ENCODE measurements at places on chromosomes 3 and 15.

DNA sequence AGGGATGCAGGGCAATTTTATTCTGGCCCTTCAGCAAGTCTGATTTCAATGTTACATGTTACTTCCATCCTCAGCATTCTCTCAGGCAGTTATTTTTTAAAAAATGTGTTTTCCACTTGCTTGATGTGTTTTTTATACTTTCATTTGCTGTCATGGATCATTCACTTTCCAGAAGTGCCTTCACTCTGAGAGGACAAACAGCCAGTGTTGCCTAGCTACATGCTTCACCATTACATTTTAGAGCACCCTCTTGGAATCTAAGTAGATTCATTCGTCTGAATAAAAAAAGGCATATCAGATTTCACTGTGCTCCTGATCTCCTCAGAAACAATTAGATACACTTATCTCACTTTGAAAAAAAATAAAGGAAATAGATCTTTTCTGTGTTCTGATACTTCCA lies 93.6 kb upstream of the POU1F1 start:
- DNase-seq, result no peak

DNA sequence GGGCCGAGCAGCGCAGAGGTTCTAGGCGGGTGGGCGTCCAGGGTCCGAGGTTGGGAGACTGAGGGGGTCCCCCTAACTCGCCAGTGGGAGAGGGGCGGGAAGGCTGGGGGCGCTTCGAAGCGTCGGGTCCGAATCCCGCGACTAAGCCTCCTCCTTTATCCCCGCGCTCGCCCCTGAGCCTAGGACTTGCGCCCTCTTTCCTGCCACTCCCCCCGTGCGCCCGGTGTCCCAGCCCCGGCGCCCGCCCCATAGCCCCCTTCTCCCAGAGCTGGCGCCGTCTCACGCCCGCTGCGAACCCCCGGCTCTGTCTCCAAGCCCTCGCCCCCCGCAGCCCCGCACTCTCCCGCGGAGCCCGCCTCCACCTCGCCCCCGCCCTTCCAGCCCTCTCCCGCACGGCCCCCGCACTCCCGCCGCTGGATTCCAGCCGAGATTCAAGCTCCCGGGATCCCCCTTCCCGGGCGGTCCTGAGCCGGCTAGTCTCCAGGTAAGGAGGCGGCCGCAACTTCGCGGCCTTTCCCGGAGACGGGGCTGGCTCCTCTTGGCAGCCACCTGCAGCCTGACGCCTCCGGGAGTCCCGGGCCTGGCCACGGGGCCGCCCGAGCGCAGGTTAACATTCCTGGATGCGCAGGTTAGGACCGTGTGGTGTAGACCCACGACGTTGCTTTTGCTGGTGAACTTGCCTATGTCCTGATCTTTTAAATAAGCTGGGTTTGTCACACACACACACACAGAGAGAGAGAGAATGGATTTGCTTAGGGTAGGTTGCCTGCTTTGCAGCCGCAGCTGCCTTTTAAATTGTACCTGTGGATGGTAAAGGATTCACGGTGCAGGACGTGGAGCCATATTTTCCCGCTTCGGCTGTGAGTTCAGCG lies 563 bp downstream of the PXYLP1 start:
- DNase-seq, result peak; percentile 79

GRCh38 chr15:82312586-82313349 lies 36.5 kb downstream of the GOLGA6L10 start:
- DNase-seq, result no peak

DNA sequence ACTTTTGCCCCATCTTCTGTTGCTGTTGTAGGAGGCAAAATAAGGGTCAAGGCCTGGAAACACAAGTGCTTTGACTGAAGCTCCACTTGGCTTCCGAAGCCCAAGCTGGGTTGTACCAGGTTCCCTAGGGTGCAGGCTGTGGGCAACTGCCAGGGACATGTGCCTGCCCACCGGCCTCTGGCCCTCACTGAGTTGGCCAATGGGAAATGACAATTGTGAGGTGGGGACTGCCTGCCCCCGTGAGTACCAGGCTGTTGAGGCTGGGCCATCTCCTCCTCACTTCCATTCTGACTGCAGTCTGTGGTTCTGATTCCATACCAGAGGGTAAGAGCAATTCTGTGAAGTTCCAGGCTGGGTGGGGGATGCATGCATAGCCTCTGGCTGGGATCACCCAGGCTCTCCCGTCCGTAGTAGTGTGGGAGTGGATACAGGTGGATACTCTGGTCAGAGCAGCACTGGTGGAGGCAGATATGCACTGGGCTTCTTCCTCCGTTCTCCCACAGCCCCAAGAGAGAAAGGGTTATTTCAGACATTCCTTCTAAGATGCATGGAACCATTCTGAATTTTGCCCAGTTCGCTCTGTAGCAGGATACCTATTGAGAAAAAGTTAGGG lies at the start of gene ADIPOQ:
Gene ADIPOQ (plus strand): TSS at position 285 of the 613 bp plus-strand sequence. CDS start 10,349 bp downstream, outside the sequence.
- DNase-seq, result no peak

- no peak for DNase-seq
These were observed 848.6 kb downstream of the ROBO1 start for GRCh38 chr3:78919021-78919755.

DNA sequence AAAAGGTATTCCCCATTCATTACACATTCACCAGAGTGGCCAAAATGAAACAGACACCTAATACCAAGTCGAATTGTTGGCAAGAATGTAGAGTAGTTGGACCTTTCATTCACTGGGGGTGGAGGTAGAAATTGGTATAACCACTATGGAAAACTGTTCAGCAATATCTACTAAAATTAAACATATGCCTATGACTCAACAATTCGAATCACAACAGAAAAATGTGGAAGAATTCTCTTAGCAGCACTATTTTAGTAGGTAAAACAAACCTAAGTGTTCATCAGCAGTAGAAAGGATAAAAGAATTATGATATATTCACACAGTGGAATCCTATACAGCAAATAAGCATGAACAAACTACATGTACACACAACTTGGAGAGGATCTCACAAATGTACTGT lies 30.6 kb downstream of the POLG start:
- no peak for DNase-seq

DNA sequence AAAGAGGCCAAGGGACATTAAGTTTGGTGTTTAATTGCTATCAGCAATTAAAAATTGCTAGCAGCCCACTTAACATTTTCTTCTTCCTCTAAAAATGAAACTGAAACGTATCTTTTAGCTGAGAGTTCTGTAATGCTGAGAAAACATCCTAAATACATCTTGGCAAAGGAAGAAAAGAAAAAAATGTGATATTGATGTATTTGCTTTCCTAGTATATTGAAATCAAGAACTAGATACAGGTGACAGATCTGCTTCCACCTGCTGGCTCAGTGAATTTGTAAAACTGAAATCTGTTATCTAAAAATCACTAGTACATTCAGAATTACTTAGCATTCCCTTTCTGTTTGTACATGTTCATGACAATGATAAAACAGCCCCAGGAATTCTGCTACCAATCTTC lies 283.2 kb downstream of the ZBTB20 start:
- no peak for DNase-seq

DNA sequence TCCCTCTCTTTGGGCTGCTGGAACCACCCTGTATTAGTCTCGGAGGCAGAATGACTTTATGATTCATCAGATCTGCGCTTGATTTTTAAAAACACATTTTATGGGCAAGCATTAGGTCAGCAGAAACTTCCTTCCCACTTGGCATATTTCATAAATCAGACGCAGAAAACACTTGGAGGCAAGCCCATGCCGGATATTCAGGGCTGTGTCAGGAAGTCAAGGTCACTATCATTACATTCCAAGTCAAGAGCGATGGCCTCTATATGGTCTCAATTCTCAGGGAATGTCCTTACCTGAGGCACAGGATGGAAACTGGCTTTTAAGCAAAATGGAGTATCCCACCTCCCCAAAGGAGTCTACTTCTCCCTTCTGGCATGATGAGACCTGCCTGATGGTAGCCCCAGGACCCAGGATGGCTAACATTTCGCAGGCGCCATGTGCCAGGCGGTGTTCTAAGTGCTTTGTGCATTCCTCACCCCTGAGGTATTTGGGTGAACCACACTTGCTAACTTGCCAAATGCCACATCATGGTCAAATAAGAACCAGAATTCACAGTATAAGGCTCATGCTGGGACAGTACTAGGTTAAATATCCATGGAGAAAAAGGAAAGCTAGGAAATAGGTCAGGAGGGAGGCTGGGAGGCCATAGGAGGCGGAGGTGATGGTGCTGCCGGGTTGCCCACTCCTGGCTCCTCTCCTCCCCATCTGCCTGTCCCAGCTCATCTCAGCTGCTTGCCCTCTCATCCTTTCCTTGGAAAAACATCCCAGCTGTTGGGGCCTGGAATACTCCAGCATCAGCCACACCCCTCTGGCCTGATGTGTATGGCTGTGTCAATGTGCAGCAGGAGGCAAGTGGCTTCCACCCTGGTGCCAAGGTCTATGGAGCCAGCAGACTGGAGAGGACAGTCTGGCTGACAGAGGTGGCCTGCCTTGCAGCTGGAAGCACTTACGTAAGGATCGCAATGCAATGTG lies 18.8 kb downstream of the BCL2L10 start:
- DNase-seq, result no peak

DNA sequence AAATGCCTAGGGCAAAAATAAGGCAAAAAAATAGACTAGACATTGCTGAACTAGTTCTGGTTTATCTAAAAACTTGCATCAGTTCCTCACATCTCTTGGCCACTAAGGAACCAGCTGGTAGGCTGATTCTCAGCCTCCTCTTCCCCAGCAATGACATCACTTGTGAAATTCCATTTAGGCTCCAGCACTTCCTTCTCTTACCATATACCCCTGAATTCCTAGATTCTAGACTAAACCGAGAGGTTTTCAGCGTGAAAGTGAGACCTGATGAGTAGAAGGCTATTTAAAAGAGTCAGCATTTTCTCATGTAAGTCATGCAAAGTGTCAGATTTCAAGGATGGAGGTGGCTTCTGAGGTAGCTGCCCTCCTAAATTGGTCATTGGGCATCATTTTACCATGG lies 247.1 kb upstream of the CDIN1 start:
- DNase-seq, result no peak

DNA sequence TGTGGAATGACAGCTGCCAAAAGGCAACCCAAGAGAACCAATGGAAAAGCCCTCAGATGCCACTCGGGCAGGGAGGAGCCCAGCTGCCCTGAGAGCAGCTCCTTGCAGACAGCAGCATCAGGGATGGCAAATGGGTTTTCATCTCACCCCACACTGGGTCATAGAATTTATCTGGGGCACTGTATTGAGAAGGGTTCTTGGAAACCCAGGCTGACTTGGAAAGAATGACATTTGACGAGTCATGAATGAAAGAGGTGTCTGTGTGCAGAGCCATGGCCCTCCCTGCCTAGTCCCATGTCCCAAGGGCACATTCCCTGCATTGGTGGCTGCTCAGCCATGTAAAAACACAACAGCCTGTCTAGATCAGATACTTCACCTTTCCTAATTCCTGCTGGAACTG lies 157.9 kb upstream of the BHLHE40 start:
- DNase-seq, result no peak

Data from Right ventricle myocardium inferior (tissue), 1 donor.